ENCODE measurements at places on chromosomes 4 and X.

DNA sequence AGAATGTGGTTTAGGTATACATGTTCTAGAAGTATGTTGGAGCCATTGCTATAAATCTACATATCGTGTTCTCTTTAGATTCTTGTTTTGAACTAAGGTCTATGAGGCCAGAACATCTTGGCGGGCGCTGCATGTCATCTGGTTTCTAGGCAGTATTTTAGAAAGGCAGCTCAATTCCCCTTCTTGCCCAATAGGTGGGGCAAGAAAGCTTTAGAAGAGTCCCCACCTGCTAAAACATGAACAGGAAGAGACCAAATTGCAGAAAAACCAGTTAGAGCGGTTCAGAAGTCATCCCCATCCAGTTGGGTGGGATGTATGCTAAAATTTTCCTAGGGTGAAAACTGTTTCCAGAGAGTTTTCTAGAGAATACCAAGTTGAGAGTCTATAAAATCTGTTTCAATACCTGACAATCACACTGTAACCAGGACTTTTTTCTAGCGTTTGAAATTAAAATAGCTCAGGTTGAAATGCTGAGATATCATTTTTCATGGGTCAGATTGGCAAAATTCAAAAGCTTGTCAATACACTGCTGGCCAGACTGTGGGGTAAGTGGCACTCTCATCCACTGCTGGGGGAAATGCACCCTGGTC, 17.5 kb upstream of the SH3KBP1 start:
- peak; percentile 1 for DNase-seq

GRCh38 chr4:3021627-3022026, 52.7 kb downstream of the HTT-AS start:
- no peak for DNase-seq

- no peak for DNase-seq
These were observed 221.0 kb upstream of the NWD2 start for GRCh38 chr4:37023504-37023903.

DNA sequence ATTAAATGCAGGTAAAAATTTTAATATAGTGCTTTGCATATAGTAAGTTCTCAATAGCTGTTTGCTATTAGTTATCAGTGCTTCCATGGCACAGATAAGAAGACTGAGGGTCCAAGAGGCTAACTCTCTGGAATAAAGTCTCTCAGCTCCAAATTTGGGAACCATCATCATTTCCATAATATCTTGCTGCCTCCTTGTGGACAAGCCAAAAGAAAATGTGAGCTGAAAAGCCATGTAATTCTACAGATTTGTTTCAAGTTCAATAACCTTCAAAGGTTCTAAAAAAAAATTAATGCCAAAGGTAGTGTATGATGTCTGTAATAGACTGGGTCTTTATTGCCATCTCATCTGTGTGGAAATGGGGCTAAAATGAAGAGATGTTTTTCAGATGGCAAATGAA, 136.9 kb upstream of the VCX start:
- DNase-seq, result no peak

DNA sequence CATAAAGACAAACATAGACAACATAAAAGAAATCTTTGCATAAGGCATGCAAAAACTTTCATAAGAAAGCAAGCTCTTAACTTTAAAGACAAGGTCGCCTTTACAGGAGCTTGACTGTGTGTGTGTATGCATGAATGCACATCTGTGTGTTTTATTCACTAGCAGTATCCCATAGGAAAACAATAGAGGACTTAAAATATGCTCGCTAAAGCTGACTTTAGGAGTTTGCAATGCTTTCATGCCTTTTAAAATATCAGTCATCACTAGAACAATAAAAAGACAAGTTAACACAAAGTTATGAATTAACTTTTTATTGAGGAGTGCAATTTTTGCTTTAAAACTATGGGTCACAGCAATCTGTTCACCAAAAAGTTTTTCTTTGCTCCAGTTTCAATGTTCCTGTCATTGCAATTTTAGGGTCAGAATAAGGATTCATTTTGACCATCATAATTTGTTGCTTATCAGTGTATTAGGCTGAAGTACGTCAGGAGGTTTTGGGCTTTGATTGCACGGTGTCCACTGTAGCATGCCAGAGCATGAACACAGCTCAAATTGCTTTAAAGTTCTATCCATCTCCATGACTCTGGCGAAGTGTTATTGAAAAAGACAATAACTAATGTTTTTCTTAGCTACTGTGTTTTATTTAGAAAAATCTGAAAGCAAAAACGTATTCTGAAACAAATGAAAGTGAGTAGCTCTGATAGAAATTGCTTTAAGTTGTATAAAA, 36.9 kb downstream of the ANXA10 start:
- DNase-seq, result no peak

- no peak for DNase-seq
These were observed 24.2 kb upstream of the ARHGEF9 start for GRCh38 chrX:63809173-63809572.

DNA sequence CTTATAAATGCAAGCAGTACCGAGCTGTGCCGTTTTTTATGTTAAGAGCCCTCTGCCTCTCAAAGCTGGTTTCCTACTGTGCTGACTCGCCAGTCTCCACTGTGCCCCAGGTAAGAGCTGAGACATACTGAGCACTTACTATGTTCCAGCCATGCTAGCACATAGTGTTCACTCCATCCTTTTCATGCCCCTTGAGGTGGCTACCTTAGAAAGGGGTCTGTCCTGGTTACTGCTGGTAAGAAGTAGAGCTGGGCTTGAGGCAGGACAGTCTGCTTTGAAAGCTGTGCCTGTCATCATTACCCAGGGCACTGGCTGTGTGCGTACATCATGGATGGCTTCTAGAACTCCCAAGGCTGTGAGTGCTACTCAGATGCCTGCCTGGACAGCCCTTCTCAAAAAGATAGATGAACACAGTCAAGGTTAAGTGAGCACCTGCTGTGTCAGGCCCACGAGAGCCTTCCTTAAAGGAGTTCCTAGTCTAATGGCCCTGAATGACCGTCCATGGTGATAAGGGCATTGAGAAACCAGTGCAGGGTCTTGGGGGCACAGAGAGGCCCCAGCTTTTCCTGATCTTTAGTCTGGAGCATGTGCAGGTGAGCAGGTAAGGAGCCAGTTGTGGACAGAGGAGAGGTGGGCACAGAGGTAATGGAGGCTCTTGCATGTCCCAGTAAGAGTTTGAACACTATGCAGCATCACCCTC, 1.6 kb downstream of the STK32B start:
- no peak for DNase-seq

- DNase-seq, result no peak
These were observed 291.9 kb downstream of the NAF1 start for GRCh38 chr4:162874748-162875147.

DNA sequence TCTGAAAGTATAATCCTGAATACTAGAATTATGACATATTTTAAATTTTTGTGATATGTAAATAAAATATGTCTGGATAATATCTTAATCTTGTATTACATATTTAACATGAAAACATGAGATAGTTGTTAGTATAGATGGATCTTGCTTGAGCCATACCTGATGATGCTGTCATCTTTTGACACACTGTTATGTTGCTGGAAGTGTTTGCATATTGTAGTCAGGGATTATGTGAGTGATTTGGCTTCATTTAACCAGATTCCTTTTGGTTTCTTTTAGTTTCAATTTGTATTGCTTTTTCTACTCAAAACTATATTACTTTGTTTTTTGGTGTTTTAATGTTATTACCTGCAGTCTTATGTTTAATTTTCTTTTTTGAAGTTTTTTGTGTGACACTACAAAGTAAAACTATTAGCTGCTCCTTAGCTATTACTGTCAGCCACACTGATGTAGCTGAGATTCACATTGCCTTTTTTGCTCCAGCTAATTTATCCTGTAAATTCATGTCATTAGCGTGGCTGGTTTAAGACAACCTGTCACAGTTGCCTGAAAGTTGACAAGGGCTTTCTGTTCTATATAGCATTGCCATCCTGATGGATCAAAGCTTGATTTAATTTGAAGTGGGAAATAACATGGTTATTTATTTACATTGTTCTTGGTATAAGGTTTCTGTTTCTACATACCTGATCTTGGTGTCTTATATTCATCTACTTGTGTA, 33.7 kb downstream of the METAP1 start:
- no peak for DNase-seq

- DNase-seq, result no peak
These were observed 124.3 kb upstream of the STX18 start for GRCh38 chr4:4666187-4666586.
